Neural progenitor cell (in vitro differentiated cells): ENCODE measurements at places on chromosomes 2 and 18.

GRCh38 chr2:54290356-54291025, 34.5 kb upstream of the TSPYL6 start:
- no peak for DNase-seq

GRCh38 chr2:160324917-160325316, 124.8 kb upstream of the ITGB6 start:
- DNase-seq, result no peak

GRCh38 chr2:158586491-158586890, 129.7 kb downstream of the PKP4 start:
- no peak for DNase-seq

GRCh38 chr2:177295484-177295883, 31.0 kb upstream of the NFE2L2 start:
- DNase-seq, result no peak

- DNase-seq, result no peak
Observed at GRCh38 chr2:27018142-27018541, 14.6 kb upstream of the TMEM214 start.

- no peak for DNase-seq
Observed at GRCh38 chr18:29002747-29003146, 825.8 kb upstream of the CDH2 start.

DNA sequence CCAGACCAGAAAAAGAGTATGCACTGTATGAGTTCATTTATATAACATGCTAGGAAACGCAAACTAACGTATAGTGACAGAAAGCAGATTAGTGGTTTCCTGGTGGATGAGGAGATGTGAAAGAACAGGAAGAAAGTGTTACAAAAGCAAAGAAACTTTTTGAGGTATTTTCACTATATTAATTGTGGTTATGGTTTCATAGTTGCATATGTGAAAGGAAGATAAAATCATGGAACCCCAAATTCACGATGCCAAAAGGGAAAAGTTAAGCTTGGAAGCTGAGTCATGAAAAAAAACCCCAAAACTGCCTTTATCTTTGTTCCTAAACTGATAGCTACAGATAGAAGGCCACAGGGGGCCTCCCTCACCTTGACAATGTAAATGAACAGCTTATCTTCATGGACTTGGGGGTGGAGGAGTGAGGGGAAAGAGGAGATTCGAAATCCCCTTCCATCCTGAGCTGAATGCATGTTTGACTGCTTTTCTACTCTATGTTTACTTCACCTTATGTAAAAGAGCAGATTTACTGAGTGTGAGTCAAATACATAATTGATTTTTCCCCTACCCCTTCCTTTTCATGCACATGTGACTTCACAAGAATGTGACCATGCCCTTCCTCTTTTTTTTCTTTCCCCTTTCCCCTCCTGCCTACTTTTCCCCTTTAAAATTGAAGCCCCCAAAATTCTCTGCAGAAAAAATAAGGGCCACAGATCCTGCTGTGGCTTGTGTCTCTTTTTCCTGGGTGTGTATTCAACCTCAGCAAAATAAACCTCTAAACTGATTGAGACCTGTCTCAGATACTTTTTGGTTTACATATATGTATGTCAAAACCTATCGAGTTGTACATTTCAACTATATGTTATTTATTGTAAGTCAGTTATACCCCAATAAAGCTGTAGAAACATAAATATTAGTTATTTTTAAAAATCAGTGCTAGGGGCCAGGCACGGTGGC, 100.1 kb upstream of the TLK1 start:
- no peak for DNase-seq

GRCh38 chr2:72098935-72099334, 48.7 kb downstream of the CYP26B1 start:
- no peak for DNase-seq

GRCh38 chr2:166042768-166043390, 84.9 kb downstream of the SCN1A start:
- no peak for DNase-seq

GRCh38 chr18:35110554-35111485, 69.6 kb downstream of the MAPRE2 start:
- no peak for DNase-seq

DNA sequence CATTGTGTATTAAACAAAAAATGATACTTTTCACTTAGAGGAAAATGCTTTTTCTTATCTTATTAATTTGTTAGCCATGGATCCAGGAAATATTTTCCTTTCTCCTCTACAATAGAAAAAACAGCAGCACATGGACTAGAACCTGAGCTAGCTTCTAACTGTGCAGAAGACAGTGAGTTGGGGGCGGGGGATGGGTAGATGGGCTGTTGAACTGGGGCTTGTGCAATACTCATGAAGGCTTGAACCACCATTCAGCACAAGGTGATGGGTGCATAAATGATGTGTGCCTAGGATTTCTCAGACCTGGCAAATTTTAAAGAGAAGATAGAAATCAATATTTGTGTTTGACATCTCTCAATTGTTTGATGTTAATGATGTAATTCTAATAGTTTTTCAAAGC, 42.0 kb downstream of the COL5A2 start:
- DNase-seq, result no peak

- no peak for DNase-seq
Observed at GRCh38 chr2:232137356-232138147, 176.0 kb downstream of the DIS3L2 start.

DNA sequence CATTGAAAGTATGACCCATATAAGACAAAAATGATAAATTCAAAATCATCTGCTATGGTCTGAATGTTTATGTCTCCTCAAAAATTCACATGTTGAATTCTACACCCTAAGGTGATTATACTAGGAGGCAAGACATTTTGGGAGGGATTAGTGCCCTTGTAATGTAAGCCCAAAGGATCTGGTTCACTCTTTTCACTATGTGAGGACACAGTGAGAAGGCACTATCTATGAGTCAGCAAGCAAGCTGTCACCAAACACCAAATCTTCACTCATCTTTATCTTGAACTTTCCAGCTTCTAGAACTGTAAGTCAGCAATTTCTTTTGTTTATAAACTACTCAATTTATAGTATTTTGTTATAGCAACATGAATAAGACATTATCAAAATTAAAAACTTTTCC, 284.7 kb upstream of the ZC3H15 start:
- peak; percentile 15 for DNase-seq

- no peak for DNase-seq
Observed at GRCh38 chr2:88811233-88811632, 119.8 kb downstream of the RPIA start.

GRCh38 chr18:51077217-51077616, 47.2 kb downstream of the SMAD4 start:
- no peak for DNase-seq

DNA sequence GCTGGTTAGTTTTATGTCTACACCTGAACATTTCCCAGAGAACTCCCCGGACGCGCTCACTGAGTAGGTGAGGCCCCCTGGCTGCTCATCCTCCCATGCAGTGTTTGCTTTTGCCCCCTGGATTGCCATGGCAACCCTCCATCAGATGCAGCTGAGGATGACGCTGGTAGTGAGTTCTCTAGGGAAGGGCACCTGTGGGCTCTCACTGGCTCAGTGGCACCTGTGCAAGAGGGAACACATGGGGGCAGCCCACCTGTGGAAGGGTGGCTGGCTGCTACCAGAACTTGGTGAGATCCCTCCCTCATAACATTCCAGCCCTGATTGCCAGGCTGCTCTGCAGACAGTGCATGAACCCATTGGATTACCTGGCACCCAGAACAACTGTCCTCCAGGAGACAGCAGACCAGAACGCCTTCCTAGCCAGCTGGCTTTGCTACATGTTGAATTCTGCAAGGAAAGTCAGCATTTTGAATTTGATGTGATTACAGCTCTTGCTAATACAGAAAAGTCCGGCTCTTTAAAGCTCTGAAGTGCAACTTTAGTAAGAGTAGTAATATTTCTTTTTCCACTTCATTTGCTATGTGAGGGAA, 21.7 kb downstream of the COA5 start:
- DNase-seq, result no peak

DNA sequence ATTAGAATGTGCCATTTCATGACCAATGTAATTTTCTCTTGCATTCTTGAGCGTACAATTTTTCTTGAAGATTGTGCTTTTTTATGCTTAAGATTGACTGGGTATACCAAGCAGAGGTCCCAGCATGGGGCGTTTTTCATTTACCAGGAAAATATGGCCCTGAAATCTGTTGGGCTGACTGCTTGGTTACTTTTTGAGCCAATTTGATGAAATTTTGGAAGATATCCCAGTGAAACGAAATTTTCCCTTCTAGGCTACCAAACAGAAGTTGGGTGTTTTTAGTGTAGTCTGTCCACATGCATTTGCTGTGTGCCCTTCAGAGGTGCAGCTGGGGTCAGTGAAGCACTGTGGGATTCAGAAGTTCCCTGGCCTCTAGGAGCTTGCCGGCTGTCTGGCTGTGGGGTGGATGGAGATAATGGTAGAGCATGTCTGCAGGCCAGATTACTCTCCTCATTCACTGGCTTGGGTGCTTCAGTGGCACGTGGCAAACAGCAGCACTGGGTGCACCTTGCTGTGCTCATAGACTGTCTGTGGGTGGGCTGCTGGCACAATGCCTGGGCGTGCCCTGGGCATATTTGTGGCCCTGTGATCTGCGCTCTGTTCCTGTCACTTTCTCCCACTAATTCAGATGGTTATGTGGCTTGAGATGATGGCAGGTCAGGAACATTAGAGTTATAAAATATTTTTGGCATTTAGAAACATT, 73.3 kb downstream of the LDLRAD4 start:
- no peak for DNase-seq

DNA sequence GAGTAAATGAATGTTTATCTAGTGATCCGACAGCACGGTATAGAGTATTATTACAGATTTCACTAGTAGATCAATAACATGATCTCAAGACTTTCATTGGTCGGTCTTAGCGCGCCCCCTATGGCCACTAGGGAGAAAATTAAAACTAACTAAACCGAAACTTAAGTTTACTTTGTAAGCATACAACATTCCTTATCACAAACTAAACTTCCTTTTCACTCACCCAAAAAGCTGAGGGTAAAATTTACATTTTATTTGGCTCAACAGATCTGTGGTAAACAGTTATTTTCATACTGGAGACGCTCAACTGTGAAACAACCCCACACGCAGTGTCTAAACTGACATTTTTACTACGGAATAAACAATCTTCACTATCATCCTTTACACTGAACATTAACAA, 215.6 kb upstream of the MAP2 start:
- peak; percentile 64 for DNase-seq

- no peak for DNase-seq
Observed at GRCh38 chr18:37395631-37396030, 170.0 kb downstream of the CELF4 start.

DNA sequence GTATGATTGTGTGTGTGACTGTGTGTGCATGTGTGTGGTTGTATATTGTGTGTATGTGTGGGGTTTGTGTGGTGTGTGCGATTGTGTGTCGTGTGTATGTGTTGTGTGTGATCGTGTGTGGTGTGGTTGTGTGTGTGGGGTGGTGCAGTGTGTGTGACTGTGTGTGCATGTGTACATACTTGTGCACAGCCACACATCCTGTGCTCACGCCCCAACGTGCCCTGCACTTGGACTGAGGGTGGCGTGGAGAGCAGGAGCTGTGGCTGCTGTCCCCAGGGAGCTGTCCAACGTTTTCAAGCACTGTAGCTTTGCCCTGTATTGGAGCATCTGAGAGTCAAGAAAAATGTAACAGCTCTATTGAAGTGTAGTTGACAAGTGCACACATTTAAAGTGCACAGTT, 243.2 kb upstream of the HDAC4 start:
- DNase-seq, result peak; percentile 50

DNA sequence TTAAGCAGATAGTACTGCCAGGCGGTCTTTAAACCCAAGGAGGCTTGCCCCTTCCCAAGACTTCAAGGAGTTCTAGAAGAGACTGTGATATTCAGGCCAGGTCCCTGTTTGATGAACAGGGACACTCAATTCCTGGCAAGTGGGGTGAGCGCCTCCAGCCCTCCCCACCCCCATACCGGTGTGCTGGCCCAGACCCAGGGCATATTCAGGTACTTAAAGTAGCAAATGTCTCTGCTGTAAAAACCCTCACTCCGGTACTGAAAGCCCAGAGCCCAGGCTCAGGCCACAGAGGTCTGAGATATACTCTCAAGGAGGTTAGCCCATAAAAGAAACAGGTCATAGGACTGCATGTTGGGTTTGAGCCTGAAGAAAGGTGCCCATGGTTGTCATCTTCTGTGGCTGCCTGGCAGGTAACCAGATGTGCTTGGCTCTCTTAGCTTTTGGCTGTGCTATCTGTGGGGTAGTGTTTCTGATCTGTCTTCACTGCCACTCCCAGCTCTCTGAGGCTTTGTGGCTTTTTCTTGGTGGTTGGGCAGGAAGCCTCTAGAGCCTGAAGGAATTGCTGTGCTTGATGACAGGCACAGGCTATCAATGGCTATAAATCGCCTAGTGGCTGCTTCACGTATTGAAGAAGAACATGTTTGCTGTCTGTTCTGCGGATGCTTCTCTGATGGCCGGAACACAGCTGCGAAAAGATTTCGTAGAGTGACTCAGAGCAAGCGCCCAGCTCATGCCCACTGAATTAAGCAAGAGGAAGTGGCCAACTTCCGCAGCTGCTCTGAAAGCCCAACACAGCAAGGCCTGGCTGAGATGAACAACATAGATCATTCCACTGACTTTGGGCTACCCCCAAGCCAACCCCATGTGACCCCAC, 63.3 kb upstream of the ALPP start:
- DNase-seq, result no peak

DNA sequence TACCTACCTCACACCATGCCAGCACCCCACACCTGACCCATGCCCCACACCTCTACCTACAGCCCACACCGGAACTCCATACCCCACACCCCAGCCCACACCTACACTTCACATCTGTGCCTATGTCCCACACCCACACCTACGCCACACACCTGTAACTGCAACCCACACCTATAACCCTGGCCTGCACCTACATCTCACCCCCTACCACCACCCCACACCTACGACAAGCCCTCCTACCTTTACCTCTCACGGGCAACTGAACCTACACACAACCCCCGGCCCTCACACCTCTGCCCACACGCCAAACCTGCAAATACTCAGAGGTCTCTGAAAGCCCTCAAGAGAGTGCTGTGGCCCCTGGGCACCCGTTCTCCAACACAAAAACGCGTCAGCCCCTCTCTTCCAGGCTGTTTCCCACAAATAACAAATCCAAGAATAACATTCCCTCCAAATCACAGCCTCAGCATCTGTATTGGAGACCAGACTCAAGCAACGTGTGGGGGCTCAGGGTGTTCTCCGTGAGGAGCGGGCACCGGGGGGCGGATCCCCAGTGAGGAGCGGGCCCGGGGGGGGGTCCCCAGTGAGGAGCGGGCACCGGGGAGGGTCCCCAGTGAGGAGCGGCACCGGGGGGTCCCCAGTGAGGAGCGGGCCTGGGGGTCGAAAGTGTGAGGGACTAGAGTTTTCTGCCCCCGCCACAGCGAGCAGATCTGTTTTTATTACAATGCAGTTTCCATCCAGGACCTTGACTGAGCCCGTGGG, 33.4 kb downstream of the SLC66A2 start:
- no peak for DNase-seq

DNA sequence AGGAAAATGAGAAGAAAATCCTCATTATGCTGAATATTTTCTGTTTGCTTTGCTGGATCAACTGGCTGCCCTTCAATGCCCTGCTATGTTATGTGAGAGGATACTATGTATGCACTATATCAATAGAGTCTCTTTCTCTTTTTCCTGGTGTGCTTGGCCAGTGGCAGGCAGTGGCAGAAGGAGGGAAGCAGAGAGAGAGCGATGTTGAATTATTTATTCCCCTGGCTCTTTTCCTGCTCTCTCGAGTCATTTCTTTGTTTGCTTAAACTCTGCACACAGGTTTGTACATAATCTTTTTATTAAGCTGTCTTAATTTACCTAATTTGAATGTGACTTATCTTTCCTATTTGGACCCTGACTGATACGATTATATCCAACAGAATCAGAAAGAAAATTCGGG, 1727.3 kb downstream of the SUCLG1 start:
- DNase-seq, result no peak

GRCh38 chr2:187554011-187554703, at the start of gene TFPI:
TFPI (minus strand) TSS chr2:187554435; CDS start chr2:187503768, 50,667 bp downstream.
- DNase-seq, result peak; percentile 53

GRCh38 chr2:96685577-96686459, 43.3 kb downstream of the FER1L5 start:
- DNase-seq, result peak; percentile 51
